ENCODE measurements at places on chromosomes 4 and X.
A peak's percentile ranks its signal among the peaks of the same experiment; 100 is the strongest.

DNA sequence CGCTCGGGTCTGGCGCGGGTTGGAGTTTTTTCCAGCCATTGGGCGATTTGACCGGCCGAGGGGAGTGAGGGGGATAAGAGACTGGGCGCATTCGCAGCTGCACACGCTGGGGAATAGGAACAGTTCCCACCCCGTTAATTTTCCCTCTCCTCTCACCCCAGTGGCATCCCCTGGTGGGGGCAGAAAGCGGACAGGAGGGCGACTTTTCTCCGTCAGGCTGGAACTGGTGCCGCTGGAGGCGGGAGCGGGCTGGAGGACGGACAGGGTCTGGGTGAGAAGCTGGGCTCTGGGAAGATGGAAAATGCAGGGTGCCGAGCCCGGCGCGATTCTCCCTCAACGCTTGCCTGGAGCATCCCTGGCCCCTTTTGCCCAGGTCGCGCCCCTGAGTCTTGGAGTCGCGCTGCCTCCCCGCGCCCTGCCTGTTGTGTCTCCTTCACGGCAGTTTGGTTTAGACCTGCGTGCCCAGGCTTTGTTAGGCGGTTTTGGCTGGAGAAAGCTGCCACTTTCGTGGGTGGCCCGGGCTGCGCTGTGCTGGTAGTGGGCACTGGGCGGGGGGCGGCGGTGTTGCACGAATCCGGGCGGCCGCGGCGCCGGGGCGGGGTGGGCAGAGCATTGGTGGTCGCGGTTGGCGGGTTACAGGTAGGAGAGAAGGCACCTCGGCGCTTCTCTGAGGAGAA is 2.0 kb downstream of the ADGRL3 start:
- no peak for DNase-seq

GRCh38 chr4:24642981-24643547 is 58.7 kb upstream of the DHX15 start:
- DNase-seq = no peak

GRCh38 chr4:138275963-138276621 is 33.9 kb upstream of the SLC7A11 start:
- DNase-seq = no peak

DNA sequence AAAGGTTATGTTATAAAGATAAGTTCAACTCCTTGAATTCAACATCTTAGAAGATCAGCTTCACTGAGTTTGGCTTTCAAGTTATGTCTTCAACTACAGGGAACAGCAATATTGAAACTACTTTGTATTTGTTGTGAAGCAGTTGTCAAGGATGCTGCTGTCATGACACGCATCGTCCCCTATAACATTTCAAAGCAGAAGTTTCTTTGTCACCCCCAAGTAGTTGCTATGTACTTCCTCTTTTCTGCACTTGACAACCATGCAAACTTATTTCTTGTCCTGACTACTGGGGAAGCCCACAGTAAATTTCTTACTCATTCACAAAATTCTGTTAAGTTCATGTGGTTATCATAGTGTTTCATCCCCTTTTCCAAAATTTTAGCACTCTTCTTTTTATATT is 14.3 kb downstream of the ANTXR2 start:
- DNase-seq = no peak

DNA sequence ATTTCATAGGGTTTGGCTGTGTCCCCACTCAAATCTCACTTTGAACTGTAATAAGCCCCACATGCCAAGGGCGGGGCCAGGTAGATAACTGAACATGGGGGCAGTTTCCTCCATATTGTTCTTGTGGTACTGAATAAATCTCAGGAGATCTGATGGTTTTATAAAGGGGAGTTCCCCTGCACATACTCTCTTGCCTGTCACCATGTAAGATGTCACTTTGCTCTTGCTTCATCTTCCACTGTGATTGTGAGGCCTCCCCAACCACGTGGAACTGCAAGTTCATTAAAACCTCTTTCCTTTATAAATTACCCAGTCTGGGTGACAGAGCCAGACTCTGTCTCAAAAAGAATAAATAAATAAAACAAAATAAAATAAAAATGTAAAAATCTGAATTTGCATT is 95.9 kb downstream of the PDS5A start:
- DNase-seq = no peak

DNA sequence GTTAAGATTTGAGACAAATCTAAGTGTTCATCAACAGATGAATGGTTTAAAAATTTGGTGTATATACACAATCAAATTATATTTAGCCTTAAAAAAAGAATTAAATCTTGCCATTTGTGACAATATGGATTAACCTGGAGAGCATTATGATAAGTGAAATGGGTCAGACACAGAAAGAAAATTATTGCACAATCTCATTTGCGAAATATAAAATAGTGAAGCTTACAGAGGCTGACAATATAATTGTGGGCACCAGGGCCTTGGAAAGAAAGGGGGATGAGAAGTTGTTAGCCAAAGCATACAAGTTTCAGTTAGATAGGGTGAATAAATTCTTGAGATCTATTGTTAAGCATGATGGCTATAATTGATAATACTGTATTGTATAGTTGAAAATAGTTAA is 883.0 kb downstream of the TECRL start:
- no peak for DNase-seq

- no peak for DNase-seq
Observed at GRCh38 chr4:110371016-110371770, 104.8 kb upstream of the ENPEP start.

GRCh38 chrX:108735091-108735678 is 1.2 kb downstream of the IRS4 start:
- DNase-seq = no peak

GRCh38 chrX:44876086-44876485 is 3.1 kb downstream of the KDM6A start:
- DNase-seq = no peak

GRCh38 chr4:138327338-138327737 is 85.2 kb upstream of the SLC7A11 start:
- no peak for DNase-seq

- no peak for DNase-seq
Observed at GRCh38 chr4:6742989-6743388, 27.0 kb downstream of the BLOC1S4 start.

GRCh38 chrX:50428174-50428573 is 42.5 kb downstream of the DGKK start:
- DNase-seq = no peak

- DNase-seq = no peak
Observed at GRCh38 chrX:17817251-17817650, 43.8 kb downstream of the RAI2 start.

GRCh38 chr4:165381821-165382373 is 3.1 kb downstream of the CPE start:
- DNase-seq = no peak

DNA sequence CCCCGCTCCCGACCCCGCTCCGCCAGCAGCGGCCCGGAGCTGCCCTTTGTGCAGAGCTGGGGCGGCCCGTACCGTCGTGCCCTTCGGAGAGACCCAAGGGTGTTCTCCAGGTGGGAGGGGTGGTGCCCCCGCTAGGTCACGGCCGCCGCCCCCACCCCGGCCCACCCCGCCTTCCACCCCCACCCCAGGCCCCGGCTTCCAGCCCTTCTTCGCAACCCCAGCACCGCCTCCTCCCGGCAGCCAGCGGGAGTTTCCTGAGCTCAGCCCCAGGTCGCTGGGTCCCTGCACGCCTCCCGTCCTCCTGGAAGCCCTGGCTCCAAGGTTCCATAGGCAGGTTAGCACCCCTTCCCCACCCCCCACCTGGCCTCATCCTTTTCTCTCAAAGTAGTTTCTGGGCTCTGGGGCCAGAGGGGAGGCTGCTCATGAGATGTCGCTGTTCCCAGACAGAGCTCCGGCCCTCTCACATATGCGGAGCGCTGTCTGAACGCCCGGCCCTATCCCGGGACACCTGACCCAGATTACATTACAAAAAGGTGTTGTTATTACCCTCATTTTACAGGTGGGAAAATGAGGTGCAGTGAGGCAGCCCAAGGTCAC is 25.2 kb upstream of the FGFR3 start:
- DNase-seq = no peak

- no peak for DNase-seq
Observed at GRCh38 chr4:139815778-139816601, 150.4 kb downstream of the MGST2 start.

GRCh38 chrX:71618303-71618721 is at the start of gene CXCR3:
TSS of gene CXCR3 (minus strand) at chrX:71618511. CDS start at chrX:71618449, 62 bp downstream.
- peak; percentile 35 for DNase-seq

DNA sequence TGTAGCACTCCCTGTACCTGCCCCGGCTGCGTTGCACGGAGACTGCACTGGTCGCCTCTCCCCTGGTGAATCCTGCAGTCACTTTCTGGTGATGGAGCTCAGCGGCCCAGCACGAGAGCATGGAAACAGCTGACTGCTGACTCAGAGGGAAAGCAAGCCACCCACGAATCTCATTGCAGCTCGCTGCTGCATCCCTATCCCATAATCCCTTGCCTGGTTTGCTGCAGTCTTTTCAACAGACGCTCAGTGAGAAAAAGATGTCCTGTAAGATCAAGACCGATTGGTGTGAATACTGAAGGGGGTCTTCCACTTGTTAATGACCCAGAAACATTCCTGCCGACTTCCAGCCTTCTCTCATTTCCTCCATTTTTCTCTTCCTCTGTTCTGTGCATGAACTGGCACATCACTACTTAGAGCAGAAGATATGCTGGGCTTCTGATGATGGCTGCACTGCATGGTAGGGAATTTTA is 52.9 kb downstream of the TRIM2 start:
- no peak for DNase-seq

DNA sequence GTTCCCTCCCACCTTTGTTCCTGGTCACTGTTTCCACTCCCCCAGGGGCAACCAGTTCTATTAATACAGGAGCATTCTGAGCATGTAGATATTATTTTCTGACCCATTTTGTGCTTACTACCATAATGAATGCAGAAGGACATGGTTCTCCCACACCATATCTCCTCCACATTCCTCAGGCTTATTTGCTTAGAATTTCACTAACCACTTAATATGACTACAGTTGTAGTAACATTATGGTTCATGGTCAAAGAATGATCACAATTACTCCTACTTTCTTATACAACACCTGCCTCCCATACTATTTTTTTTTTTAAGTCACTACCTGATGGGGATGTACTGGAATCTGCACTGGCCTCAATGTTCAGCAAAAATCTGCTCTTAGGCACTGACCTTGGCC is 7.5 kb upstream of the FAM184B start:
- DNase-seq = no peak

GRCh38 chr4:108527723-108528122 is 92.7 kb upstream of the RPL34 start:
- DNase-seq = no peak

- no peak for DNase-seq
Observed at GRCh38 chr4:84917086-84917821, 49.2 kb downstream of the WDFY3 start.

DNA sequence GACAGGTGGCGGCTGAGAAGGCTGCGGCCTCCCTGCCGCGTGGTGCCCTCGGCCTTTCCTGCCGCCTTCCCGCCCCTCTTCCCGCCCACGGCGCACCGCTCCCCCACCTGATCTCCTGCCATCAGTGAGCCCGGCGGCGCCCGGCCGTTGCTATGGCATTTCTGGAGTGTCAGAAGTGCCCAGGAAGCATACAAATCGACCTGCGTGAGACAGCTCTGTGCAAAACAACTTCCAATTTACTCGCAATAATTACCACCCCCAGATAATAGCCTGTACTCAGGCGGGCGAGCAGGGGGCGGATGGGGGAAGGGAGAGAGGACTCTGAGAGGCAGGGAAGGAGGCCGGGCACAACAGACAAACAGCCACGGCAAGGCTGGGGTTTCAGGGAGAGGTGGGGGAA is 16.6 kb upstream of the ERCC6L start:
- peak; percentile 5 for DNase-seq

DNA sequence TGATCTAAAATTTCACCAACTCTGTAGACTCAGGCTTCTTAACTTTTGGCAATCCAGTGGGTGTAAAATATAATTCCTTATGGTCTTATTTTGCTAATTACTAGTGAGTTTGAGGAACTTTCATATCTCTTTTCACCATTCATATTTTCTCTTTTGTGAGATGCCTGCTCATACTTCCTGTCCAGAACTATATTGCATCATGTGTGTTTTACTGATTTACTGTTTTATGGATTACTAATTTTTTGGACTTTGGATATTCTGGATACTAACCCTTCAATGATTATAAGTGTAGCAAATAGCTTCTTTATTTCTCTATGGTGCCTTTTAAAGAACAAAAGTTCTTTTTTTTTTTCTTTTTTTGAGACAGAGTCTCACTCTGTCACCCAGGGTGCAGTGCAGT is 20.6 kb downstream of the GSX2 start:
- no peak for DNase-seq

GRCh38 chr4:14853176-14853943 is 148.9 kb upstream of the CPEB2 start:
- DNase-seq = no peak

DNA sequence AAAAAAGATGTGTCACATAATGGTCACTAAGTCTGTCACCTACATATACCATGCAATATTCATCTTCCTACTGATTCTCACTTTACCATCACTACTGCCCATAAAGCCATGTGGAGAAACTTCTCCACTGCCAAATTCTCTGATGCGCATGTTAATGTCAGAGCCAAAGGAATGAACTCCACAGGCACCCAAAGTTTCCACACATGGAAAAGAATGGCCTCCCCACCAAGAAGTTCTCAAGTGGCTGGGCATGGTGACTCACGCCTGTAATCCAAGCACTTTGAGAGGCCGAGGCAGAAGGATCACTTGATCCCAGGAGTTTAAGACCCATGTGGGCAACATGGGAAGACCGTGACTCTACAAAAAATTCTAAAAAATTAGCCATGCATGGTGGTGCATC is 43.8 kb upstream of the UGDH start:
- no peak for DNase-seq

GRCh38 chr4:57098941-57099340 is 11.2 kb downstream of the IGFBP7 start:
- no peak for DNase-seq

- DNase-seq = no peak
Observed at GRCh38 chrX:13287816-13288215, 32.0 kb downstream of the ATXN3L start.

- DNase-seq = no peak
Observed at GRCh38 chrX:79325263-79325958, 41.7 kb downstream of the ITM2A start.

DNA sequence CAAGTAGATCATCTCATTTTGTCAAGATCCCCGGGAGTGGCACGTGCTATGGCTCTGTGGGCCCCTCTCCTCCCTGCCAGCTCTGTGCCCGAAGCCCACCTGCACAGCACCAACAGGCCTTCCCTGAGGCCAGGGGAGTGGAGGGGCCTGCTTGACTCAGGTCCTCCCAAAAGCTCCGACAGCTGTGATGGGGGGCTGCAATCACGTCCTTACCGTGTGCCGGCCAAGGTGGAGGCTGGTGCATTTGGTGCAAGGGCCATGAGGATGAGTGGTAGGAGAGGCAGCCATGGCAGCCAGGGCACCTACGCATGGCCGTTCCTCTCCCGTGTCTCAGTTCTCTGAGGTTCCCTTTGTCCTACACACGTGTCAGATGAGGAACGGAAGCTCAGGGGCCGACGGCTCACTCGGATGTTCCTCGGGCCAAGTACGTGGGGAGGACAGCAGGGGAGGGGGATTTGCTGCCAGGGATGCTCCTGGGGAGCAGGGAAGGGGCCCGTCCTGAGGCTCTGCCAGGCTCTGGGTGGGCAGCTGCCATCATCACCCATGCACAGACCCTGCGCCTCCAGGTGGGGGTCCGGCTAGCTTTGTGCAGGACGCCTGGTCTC is 95.8 kb downstream of the HMX1 start:
- no peak for DNase-seq

- no peak for DNase-seq
Observed at GRCh38 chrX:120358737-120359456, 3.0 kb upstream of the ATP1B4 start.

GRCh38 chr4:186701273-186701672 is 22.4 kb downstream of the FAT1 start:
- no peak for DNase-seq

- no peak for DNase-seq
Observed at GRCh38 chrX:9090766-9091165, 56.8 kb upstream of the FAM9B start.

Measured in activated gamma-delta T cell (primary cell).